ENCODE measurements at places on chromosomes 1 and 21.

DNA sequence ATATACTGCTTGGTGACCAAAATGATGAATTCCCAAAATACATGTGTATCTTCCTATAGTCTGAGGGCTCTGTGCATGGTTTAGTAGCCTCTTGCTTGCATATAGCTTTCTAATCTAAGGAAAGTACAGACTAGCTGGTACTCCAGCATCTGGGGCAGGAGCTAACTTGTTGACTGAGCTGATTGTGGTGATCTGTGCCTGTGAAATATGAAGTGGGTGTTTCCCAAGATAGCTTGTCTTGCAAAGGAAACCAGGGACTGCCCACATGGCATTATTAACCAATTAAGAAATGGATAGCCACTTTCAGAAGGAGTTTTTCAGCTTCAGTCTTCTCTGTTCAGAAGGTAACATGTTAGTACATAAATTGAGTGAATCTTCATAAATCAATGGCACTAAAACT lies 219.8 kb downstream of the NEGR1 start:
- no peak for DNase-seq

DNA sequence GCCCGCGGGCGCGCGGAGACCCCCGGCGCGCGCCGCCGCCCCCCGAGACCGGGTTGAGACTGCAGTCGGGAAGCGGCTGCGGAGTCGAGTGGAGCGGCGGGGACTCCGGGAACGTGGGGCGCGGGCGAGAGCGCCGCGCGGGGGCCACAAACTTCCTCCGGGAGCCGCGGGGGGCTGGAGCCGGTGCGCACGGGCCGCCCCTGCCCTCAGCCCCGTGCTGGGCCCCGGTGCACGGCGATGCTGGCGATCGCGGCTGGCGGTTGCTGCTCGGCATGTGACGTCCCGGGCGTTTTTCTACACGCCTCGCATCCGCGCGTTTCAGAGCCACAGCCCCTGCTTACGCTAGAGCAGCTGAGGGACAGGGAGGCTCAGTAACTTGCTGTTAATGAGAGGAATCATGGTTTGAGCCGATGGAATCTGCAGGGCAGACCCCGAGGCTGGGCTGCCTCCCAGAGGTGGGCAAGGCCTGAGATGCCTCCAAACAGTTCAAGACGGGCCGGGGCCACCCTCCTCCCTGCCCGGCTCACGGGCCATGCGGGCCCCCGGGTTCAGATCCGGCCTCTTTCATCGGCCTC lies 520 bp downstream of the TMEM201 start:
- DNase-seq: no peak

DNA sequence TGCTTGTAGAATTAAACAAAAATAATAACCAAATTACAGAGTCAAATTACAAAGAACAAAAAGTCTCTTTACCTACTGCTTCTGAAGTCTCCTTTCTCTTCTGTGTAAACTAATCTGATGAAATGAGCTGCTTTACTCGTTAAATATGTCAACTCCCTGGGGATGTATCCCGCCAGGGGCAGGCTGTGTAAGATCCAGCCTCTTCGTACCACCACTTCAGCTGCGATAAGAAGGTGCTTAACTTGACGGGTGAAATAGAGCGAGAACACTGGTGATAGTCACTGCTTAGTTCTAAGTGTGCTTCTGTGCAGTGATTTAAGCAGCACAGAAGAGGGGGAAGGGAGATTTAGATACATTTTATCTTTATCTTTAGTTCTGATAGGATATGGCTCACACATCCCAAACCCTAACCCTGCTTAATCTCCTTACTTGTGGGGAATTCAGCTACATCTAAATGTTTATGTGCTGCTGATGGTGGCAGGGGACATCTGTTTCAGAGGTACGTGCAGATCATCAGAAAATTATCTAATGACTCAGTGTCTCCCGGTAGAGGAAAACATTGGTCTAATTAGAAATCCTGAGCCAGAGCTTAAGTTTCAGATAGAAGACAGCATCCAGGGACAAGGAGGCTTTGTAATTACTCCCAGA lies 46.0 kb downstream of the RHOU start:
- DNase-seq: no peak

DNA sequence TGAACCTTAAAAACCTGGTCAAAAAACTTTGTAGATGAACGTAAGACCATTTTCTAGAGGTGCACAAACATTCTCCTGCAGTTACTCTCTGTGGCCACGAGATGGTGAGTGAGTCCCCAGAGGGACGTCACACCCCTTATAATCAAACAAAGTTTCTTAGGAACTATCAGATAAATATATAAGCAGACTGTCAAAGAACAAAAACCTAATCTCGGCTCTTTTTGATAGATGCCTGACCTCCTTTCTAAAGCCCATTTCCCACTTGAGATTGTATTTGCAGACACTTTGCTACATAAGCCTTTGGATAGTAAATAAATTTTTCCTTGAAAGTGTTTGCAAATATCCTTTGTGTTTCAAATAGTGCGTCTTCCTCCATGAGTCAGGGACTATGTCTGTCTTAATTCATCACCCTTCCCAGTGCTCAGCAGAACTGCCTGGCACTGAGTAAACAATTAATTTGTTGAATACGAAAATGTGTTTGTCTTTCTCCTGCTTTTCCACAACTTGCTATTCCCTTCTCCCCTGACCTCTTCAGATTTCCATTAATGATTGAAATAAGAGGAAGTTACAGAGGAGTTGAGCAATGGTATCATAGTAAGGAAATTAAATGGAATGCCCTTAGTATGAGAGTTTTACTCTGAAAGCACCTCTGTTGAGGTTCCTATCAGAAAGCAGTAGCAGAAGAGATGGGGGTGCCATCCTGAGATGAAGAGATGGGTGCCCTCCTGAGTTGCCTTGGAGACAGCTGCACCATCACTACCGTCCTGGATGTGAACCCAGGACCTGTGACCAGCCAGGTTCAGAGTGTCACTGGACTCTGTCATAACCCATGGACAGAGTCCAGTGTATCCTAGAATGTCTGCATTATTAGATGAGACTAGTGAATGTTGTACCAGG lies 57.8 kb upstream of the RAVER2 start:
- DNase-seq: no peak

GRCh38 chr1:156247460-156248322 lies at the start of gene PAQR6:
Gene PAQR6 (minus strand): TSS chr1:156248056. CDS start chr1:156246731, 1,325 bp downstream.
- DNase-seq: no peak

GRCh38 chr21:44791993-44792392 lies 9.6 kb downstream of the UBE2G2 start:
- DNase-seq: no peak

- DNase-seq: no peak
Observed at GRCh38 chr1:67863637-67864036, 30.4 kb upstream of the GNG12 start.

DNA sequence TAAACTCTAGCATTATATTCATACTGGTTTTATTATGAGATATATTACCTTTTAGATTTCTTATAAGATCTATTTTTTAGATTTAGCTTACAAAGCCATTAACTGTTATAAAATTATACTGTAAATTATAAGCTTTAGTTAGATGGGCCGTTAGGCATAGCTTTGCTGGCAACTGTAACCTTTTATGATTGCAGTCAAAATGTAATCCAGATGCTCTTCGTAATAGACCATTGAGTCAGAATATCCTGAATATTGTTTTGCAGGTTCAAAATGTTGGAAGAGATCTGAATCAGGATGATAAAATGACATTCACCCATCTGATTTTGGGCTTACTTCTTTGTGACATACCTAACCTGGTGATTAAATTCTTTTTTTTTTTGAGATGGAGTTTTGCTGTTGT lies 20.9 kb downstream of the ITSN1 start:
- no peak for DNase-seq

DNA sequence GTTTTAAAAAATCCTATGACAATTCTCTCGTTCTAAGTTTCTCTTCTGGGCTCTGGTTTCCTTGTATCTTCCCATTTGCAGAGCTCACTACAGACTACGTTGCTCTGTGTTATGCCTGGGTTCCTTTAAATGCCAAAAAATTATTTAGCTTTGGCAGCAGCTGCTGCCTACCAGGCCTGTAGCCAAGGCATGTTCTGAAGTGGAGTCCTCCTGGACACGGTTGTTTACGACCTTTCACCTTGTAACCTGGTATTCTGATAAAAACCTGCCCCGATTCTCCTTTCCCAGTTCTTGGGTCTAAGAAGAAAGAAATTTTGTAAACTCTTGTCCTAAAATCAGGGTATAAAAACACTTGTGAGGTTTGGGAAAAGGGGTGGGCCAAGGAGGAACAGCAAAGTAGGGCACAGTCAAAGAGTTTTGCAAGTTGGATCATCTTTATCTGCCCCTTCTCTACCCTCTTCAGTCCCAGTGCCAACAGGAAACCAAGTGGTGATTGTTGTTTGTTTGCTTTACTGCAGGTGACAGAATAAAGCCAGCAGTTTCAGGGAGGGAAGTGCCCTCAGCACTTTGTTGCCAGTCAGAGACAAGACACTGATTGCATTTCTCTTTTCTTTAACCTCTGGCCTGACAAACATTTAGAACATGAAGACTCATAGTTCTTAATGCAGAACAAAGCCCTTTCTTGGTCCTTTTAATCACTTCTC lies 3.1 kb upstream of the TXNIP start:
- no peak for DNase-seq

DNA sequence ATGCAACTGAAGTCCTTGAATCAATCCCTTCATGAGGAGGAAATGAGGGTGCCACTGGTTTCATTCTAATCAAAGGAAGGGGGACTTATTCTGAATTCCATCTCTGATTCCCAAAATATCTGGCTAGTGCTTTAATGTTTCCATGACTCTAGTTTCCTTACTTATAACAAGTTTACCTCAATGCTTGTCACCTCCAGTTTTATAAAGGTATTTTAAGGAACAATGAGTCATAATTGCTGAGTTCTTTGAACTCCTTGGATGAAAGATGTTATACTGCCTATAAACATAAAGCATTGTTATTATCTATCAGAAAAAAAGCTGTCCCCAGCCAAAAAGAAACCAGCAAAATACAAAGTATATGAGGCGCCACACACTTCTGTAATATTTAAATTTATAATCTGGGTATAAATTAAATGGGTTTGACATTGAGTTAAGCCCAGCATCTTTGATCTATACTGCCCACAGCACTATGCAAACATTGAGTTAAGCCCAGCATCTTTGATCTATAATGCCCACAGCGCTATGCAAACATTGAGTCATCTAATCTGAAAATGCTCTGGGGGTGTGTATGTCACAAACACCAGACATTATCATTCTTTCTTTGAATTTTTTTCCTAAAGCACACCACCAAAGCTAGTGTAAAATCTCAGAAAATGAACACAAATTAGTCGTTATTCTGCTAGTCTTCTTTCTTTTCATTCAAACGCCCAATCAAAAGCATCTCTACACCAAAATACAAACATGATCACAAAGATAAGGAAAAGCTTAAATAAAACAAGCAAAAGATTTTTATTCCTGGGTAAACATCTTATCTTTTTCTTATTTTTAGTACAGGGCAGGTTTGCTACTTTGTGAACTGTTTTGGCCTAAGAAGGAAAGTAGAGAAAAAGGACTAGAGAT lies 11.5 kb upstream of the CXADR start:
- no peak for DNase-seq

DNA sequence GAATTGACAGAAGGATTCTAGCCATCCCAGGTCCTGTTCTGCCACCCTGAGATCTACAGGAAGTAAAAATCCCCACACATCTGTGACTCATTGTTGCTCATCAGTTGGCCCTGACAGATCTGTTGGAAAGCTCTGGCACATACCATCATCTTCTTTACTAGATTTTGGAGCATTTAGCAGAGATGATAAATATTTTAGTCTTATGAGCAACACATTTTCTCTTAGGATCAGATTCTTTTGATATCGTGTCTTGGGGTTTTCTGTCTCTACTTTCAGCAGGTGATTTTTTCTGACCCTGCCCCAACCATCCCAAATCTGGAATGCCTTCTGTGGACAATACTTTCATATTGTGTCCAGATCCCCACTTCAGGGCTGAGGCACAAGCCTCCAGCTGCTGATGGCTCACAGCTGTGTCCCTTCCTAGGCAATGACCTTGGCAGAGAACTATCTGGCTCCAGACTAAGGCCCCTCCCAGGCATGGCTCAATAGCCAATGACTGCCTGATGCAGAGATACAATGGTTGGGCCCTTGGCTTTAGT lies 102.8 kb downstream of the GDAP2 start:
- no peak for DNase-seq

DNA sequence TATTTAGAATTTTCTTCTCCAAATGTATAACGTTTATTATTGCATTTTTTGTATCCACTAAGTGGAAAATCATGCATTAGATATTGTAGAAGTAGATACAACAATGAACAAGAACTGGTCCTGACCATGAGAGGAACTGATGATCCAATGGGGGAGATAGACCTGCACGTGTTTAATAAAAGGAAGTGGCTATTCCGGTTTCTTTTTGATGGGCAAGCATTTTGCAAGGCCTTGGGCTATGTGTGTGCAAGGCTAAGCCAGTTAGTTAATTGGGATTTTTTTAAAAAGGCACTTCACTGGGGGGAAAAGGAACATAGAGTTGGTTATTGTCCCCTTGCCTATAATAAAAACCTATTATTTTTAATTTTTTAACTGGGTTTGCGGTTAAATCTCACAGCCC lies 961 bp upstream of the VCAM1 start:
- no peak for DNase-seq

DNA sequence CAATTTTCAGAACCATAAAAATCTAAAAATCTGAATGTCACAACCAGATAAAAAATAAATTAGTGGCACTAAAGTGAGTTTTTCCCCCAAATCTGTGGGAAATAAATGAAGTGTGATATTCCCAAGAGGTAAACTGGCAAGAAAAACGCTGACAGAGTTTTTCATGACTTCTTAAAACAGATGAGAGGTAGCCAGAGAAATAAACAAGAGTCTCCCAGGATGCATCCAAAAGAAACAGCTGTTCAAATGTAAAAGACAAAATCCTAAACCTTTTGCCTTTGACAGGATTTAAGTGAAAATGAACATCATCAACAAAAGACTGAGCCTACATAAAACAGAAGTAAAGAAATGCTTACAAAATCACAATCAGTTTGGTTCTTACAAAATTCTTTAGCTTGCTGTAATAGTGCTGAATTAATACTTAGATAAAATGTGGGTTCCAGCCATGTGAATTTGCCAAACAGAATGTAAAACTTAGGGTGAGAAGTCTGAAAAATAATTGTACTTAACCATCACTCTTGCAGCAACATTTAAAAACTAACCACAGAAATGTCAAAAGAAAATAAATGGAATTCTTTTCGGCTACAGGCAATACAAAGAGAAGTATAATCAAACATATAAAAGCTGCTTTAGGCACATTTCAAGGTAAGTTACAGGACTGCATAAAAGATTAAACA lies 133.6 kb downstream of the EIF4G3 start:
- DNase-seq: no peak

- no peak for DNase-seq
Observed at GRCh38 chr1:158998781-158999161, 10.9 kb upstream of the IFI16 start.

GRCh38 chr1:171641076-171641864 lies 11.2 kb downstream of the MYOC start:
- no peak for DNase-seq

GRCh38 chr21:42558846-42559245 lies 45.2 kb downstream of the SLC37A1 start:
- no peak for DNase-seq
